Hematopoietic multipotent progenitor cell (in vitro differentiated cells): ENCODE measurements at places on chromosomes 5 and 9.

DNA sequence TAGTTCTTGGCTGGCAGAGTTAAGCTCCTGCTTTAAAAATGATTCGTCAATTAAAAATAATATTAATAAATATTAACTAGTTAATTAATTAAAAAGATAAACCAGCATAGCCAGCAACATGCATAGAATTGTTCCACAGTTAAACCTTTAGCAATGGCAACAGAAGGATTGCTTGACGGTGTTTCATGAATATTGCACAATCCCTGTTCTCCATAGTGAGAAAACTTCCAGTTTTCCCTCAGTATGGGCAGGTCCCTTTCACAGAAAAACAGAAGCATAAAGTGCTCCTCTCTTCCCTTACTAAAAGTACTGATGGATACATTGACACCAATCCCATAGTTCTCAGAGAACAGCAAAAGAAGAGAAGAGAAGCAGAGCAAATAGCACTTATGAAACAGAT, 71.4 kb upstream of the CAST start:
- no peak for DNase-seq

- DNase-seq, result no peak
Observed at GRCh38 chr9:5778805-5779204, 54.1 kb downstream of the ERMP1 start.

DNA sequence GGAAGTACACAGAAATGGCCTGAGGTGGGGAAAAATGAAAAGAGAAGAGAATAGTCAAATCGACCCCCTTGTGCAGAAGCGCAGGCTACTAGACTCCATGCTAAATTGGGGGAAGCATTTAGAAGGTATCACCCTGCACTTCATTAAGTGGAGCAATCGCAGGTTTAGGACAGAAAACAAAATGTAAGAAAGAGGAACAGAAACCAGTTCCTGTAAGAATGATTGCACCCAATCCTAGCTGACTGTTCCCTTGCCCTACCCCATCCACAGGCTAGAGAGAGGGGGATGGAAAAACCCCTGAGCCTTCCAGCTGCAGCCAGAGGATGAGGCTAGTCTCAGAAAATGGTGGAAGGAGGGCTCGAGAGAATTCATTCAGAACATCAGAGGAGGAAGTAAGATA, 23.9 kb upstream of the PPP1R2B start:
- no peak for DNase-seq

DNA sequence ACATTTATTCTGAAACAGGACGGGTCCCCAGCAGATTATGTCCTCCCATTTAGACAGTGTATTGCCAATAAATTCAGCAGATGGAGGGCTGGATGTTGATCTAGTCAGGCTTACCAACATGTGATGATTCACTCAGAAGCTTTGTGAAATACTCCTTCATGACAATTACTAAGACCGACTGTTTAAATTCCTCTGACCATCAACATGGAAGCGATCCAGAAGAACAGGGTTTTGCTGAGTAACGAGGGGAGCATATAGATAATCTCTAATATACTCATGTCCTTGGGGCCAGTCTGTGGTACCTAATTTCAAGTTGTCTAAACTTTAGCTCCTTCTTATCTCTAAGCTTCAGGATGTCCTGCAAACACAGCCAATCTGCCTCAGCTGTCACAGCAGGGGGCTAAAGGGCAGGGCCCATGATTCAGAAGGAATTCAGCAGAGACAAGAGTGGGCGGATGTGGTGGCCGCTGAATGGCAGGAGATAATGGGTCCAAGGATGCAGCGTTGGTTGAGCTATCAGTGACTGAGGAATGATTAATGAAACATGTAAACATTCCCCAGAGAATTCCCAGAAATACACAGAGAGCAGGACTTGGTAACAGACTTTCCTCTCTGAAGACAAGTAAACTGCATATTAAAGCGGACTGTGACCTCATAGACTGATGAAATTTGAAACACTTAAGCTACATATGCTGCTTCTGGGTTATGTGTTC, 109.4 kb downstream of the ANKRD55 start:
- peak; percentile 73 for DNase-seq

DNA sequence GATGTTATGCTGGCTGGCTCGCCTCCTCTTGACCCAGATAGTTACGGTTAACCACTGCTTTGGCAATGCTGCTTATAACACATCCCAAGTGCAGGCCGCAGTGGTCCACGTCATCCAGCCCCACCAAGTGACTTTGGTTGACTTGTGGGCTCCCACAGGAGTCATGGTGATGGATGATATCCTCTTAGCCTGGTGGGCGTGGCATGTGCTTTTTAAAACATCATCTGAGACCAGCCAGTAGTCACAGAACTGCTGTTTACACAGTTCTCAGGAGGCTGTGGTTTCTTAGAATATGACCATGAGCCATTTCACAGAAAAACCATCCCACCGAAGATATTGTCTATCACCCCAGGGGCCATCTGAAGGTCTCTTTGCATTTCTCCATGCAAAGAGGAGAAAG, 216.9 kb downstream of the SH3GL2 start:
- no peak for DNase-seq

- DNase-seq, result no peak
Observed at GRCh38 chr9:22036866-22037626, 27.9 kb upstream of the CDKN2B start.

DNA sequence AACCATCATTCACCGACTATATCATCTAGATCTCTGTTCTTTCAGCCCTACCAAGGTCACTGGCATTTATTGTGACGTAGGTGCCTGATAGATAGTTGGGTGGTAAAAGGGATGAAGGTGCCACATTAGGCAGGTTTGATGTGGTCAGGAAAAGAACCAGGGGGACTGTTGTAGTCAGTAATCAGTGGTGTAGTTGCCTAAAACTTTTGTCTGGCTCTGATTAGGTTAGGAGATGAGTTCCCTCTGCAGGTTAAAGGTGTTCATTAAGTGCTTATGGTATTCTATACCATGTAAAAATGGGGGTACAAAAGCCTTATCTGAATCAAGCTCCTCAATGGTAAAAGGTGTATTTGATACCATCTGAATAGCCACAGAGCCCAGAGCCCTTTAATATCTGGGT, 55.6 kb downstream of the KCNN2 start:
- no peak for DNase-seq
